ENCODE measurements at places on chromosomes 5 and 9. TPM values are rescaled to one million over a fixed set of nuclear protein-coding genes. Genes with fewer than 3 reads are reported as not detected.

DNA sequence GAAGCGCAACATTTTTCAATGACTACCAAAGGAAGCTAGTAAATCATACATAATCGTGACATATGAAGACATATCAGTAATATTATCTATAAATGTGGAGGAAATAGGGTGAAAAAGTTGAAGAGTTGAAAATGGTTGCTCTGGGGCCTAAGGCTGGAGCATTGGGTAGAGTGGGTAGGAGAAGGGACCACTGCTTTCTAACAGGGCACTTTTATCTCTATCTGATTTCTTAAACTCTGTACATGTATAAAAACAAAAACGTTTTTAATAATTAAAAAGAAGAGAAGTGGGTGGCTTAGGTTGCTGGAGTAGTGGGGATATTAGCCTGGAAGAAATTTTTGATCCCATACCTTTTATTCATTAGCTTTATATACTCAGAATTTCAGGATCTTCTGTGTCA, 44.2 kb upstream of the ITGA1 start:
- no peak for DNase-seq

- DNase-seq: no peak
These were observed 359.1 kb upstream of the IRX4 start for GRCh38 chr5:2241842-2242241.

DNA sequence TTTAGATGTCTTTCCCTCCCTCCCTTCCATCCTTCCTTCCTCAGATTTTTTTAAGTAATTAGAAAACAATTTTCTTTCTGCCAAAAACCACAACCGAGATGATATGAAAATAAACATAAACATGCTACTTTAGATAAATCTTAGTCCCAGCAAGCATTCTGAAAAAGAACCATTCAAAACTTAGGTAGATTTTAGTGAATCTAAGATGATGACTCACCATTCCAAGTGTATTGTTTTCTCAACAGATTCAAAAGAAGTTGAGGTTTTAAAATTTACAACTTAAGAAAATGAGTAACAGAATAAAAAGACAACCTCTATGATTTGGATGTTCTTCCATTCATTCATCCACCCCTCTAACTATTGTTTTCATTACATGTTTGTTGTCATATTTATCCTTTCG, 465.1 kb downstream of the PDE4D start:
- DNase-seq: no peak

ADAMTS19 gene
- total RNA-seq: 3.0 TPM

DNA sequence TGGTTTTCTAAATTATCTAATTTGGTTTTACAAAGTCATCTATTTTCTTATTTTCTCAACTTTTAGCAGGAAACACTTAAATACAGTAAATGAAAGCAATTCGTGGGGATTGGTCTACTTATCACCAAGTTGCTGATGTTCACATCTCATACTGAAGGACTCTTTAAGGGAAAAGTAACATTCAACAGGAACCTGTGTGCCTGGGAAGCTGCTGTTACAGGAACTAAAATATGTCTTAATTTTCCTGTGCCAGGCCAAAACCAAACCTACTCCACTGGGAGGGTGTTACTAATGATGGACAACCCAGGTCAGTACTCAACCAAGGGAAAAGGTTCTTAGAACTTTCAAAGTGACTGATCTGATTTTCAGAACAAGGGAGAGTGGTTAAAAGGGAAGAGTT, 5.3 kb downstream of the ISCA1 start:
- no peak for DNase-seq
